ENCODE measurements at places on chromosomes 16 and 17.
A peak's percentile ranks its signal among the peaks of the same experiment; 100 is the strongest.

- no peak for DNase-seq
These were observed 9.6 kb upstream of the ZFHX3 start for GRCh38 chr16:73057291-73058210.

DNA sequence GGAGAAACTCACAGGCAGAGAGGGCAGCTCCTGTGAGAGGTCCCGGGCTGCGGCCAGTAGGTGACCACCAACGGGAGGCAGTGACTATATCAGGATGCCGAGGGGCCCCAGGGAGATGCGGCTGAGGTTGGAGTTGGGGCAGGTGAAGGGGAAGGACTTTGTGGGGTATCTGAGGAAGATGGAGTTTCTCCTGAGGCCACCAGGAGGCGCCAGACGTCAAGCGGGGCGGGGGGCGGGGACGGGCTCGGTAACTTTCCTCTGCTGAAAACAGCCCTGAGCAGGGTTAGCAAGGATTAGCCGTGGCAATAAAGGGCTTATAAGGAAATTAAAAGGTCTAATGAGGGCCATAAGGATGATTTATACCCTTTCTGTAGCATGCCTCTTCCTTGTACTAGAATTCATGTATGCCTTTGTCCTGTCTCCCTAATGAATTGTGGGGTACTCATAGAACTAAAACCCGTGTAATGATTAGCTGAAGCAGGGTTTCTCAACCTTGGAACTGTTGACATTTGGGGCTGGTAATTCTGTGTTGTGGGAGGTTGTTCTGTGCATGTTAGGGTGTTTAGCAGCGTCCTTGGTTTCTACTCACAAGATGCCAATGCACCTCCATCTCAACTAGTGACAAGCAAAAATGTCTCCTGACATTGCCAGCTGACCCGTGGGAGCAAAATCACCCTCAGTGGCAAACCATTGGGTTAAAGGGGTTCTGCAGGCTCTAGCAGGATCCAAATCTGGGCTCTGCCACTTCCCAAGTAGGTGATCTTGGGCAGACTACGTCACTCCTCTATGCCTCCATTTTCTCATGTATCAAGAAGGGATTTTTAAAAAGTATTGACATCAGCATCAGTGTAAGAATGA lies 74.8 kb upstream of the GRIN2A start:
- peak; percentile 39 for DNase-seq

GRCh38 chr16:69935278-69935711 lies 15.8 kb upstream of the CLEC18A start:
- DNase-seq, result no peak

DNA sequence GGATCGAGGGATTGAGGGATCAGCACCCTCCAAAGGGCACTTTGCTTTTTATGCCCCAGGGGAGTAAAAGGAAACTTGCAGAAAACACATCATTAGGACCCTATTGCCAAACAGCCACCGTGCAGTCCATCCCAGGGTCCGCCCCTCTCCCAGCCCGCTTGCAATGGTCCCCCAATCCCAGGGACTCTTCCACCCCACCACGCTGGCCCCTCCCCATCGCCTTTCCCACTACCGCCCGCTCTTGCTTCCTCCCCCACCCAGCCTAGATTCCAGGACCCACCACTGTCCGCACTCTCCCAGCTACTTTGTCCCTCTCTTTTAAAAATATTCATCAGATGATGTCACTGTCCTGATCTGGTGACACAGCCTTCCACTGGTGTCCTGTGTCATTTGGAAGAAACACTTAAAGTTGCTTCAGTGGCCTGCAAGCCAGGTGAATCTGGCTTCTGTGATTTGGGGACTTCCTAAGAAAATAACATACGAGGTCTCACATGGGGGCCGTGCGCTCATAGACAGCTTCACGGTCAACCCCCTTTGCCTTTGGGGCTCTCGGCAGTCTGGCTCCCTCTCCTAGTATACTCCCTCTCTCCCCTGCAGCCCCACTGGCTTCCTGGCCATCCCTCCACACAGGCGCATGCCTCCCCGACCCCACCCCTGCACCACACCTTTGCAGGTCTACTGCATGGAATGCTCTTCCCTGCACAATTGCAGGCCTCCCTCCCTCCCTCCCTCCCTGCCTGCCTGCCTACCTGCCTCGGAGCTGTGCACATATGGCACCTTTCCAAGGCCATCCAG lies 127.9 kb downstream of the RBFOX3 start:
- DNase-seq, result no peak

DNA sequence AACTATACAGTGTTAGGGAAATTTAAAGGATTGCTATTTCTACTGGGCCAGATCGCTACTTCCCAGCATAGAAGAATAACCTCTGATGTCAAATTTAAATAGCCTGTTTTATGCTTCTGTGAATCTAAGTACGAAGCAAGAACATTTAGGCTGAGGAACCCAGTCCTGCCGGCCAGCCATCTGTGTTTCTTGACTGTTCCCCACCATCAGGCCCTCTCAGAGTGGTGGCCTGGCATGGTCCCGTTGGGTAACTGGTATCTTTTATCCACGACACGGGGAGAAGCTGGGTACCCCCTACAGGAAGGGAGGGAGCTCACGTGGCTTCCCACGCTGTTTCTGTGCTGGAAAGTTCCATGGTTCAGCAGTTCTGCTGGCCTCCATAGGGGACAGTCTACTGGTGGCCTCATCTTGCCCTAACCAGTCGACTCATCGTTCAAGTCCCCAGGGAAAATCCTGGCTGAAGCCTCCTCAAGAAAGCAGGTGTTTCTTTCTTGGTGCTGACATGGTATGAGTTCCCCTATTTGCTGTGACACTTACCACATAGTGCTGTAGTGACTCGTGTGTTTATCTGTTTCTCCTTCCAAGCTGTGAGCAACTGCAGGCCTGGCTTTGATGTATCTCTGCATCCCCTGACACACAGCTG lies 201.7 kb upstream of the NLRP1 start:
- DNase-seq, result no peak

DNA sequence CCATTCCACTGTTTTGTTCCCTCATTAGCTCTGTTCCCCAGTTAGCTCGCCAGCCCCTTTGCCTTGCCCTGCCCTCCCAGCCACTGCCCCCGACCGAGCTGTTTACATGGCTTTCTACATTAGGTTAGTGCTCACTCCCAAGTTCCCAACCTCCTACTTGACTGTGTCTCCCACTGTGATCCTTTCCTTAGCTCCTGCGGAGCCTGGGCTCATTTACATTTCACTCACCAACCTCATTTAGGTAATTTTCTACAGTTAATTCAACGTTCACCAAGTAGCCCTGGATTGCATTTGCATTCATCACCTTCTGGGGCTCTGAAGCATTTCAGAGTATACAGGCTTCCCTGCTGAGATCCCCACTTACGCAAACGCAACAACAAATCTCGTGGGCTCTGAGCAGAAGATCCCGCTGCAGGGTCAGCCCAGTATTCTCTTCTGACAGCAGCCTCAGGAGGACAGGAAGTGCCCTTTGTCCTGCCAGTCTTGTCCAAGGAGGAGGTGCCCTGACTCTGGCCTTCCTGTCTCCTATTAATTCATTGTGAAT lies 325.8 kb upstream of the CCL2 start:
- no peak for DNase-seq

DNA sequence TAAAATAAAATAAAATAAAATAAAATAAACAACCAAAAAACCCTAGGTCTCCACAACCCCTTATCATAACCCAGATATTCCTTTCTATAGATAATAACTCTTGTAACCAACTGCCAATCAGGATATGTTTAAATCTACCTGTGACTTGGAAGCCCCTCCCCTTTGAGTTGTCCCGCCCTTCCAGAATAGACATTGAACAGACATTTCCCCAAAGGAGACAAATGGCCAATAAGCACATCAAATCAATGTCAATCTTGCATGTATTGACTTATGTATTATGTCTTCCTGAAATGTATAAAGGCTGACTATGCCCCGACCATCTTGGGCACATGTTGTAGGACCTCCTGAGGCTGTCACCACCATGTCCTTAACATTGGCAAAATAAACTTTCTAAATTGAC lies 1.5 kb upstream of the MAPK7 start:
- DNase-seq, result no peak

DNA sequence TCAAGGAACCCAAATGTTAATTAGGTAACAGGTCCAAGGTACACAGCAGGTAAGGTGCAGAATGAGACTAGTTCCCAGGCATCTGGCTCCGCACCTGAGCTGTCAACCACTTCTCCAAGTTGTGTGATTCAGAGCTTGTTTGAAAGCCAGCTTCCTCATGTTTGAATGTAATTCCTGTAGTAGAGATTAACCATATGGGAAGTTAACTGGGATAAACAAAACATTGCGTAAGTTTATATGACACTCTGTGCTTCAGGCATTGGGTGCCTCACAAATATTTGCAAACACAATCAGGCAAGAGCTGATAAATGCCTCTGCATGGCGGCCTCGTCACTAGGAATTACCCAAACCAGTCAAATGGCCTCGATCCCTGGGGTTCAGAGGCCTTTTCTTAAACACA lies 27.9 kb upstream of the CPHXL start:
- DNase-seq, result no peak

- DNase-seq, result no peak
These were observed 851 bp upstream of the DPEP1 start for GRCh38 chr16:89612415-89613166.

- DNase-seq, result peak; percentile 63
These were observed 114.0 kb downstream of the C16orf95 start for GRCh38 chr16:87203060-87203656.

DNA sequence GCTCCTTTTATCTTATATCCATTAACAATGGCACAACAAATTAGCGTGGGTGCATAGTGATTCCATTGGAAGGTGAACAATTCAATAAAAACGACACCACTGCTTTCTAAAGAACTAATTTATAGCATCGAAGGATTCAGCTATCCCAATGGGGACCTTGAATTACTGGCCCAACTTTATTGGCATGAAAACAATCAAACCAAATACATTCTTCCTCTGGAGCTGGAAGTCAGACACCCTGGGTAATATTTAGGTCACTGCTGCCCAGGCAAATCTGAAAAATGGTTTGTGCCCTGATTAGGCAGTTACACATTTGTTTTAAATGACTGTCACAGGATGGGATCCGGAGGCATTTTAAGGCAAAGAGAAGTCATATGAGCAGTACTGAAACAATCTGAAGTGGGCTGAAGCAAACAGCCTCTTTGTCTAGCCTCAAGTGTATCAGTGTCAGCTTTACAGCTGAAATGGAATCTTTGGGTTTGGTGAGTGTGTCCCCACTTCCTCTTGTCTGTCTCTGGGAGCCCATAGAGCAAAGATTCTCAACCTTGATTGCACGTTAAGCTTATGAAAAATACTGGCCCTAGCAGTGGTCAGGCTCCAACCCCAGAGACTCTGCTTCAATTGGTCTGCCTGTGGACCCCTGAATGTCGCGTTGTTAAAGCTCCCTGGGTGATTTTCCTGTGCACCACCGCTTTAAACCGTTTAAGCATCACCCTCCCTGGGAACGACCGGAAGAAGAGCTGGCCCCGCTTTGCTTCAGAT lies 30.3 kb downstream of the CDK5R1 start:
- no peak for DNase-seq

DNA sequence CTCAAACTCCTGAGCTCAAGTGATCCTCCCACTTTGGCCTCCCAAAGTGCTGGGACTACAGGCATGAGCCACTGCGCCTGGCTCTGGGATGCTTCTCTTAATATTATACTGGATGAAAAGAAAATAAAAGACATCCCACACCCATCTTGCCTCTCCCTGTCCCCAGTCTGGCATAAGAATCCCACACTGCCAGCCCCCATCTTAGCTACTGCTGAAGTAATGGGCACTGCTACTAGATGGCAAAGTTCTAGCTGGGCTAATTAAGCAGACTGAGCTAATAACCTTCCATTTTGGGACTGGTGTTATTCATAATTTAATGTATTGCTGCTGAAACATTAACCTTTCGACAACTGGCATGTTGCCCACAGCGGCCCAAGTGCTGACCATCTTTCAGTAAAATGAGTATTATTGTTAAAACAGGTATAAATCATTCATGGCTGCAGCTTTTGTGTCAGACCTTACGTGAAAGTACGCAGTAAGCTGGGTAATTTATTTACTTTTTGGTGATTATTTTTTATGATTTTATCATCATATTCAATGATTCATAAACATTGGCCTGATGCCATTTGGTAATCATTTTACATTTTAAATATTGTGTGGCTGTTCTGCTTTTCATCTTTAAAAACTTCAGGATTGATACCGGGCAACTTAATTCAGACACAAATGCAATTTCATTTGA lies 47.4 kb upstream of the ZFHX3 start:
- DNase-seq, result no peak

GRCh38 chr16:11689031-11689840 lies 21.0 kb downstream of the SNN start:
- DNase-seq, result no peak

GRCh38 chr16:19751478-19752385 lies 33.7 kb downstream of the IQCK start:
- no peak for DNase-seq

DNA sequence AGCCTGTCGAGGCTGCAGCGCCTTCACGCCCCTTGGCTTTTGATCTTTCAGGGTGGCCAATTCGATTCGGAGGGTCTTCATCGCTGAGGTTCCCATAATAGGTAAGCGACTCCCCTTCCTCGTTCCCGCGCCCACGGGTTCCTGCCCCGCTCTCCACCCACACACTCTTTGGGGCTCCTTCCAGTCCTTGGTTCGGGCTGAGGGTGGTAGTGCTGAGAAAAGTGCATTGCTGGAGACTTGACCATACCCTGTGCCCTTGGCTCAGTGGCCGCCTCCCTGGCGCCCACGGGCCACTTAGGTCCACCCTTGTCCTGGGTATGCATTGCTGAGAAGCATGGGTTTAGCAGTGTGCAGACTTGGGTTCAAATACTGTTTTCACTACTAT lies 491 bp downstream of the POLR2C start:
- DNase-seq, result no peak

GRCh38 chr17:45277216-45277849 lies 15.4 kb upstream of the SPATA32 start:
- DNase-seq, result peak; percentile 92

DNA sequence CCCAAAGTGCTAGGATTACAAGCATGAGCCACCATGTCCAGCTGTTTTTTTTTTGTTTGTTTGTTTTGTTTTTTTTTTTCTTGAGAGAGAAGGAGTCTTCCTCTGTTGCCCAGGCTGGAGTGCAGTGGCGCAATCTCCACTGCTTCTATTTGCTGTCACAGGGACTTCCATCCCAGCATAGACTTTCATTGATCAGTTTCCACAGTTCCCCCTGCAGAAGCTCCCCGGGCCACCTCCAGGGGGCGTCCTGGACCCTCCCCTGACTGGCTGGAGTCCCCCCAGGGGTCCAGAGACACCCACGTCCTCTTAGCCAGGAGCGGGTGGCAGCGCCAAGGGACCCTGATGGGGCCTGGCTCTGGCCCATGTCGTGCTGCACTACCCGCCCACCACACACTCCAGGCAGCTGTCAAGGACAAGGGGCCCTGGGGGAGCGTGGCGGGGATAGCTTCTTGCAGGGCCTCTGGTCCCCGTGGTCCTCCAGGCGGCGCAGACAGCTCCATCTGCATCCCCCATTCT lies 3.1 kb upstream of the NPW start:
- DNase-seq, result peak; percentile 55
